Stimulated activated CD4-positive, alpha-beta T cell treated with anti-CD3 and anti-CD28 coated beads, TNF-alpha, amount 100 ng/mL, for 1 hour (primary cell): ENCODE measurements at places on chromosomes 1 and 21.

DNA sequence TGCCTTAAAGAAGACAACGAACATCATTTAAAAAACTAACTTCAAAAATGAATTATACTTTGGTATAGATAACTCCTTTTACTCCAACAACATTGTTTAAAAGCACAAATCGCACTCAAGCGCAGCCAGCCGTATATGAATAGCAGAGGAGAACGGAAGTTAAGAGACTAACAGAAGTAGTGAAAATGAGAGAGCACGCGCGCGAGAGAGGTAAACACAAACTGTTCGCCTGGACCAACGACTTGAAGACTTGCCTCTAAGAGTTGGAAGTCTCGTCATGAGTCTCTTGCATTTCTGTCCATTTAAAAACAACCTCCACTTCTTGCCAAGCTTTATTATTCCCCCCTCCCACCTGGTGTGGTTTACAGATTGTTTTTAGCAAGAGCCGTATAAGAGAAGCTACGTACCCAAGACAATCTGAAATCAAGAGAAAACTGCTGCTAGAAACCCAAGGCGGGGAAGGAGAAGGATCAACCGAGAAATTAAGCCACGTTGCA, 479 bp downstream of the SELENOF start:
- DNase-seq = no peak

- DNase-seq = no peak
These were observed 83.5 kb upstream of the HIVEP3 start for GRCh38 chr1:42002220-42002619.

DNA sequence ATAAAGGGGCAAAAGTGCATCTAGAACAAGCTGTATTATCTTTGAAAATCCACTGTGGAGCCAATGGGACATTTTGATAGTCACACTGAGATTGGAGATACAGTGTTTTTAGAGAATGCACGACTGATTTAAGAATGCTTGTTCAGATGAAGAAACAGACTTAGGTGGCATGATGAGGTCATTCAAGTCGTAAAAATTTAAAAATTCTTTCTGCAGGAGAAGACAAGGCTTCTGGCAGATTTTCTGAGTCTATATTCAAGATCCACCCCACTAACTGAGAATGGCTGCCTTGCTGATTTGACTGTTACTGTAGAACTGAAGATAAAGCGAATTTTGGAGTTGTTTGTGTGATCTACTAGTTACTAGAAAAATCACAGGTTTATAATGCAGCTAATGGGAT, 310.6 kb downstream of the LRRC7 start:
- DNase-seq = no peak

GRCh38 chr1:162878000-162878596, 17.1 kb upstream of the CCDC190 start:
- DNase-seq = no peak

GRCh38 chr1:72837781-72838180, 555.4 kb upstream of the NEGR1 start:
- no peak for DNase-seq

DNA sequence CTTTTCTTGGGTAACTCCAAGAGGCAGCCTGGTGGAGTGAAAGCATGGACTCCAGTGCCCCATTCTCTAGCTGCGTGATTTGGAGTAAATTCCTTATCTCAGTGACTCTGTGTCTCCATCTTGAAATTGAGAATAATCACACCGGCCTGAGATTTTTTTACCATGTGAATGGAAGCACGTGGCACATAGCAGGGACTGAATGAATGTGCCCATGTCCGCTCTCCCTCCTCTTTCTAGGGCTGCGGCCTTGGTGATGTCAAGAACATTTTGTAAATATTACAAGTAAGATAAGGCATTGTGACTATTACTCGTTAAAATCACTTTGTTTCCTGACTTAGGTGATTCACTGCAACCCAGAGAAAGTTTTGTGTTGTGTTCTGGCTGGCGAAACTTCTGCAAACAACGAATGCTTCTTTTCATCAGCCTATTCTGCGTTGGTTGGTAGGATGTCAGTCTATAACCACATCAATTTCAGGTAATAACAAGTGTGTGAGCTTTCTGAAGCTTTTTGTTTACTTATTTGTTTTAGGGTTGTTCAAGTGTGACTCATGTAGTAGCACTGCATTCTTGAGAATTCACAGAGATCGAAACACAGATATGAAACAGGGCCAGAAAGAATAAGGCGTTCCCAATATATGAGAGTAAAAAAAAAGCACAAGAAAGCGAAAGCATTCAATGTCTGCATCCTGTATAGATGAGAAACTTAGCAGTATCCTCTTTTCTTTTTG, 135.7 kb upstream of the SLC45A1 start:
- no peak for DNase-seq

- DNase-seq = no peak
These were observed 156.1 kb upstream of the IVNS1ABP start for GRCh38 chr1:185473186-185473585.

- no peak for DNase-seq
These were observed 27.5 kb downstream of the SERTAD4 start for GRCh38 chr1:210260096-210260495.

DNA sequence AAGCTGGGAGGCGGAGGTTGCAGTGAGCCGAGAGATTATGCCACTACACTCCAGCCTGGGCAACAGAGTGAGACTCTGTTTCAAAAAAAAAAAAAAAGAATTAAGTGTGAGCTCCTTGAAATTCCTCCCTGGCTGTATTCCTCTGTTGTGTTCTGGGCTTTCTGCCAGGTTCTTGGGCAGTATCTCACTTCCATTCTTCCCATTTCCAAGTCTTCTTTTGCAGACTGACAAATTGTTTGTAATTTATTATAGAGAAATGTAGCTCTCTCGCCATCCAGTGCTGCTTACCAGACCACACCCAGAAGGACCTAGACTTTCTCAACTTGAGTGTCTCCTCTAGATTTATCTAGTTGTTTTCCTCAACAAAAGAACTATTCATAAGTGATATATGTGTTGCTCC, 105.0 kb upstream of the ADGRL2 start:
- DNase-seq = no peak

- no peak for DNase-seq
These were observed 104.6 kb downstream of the DISP1 start for GRCh38 chr1:222919478-222919865.

DNA sequence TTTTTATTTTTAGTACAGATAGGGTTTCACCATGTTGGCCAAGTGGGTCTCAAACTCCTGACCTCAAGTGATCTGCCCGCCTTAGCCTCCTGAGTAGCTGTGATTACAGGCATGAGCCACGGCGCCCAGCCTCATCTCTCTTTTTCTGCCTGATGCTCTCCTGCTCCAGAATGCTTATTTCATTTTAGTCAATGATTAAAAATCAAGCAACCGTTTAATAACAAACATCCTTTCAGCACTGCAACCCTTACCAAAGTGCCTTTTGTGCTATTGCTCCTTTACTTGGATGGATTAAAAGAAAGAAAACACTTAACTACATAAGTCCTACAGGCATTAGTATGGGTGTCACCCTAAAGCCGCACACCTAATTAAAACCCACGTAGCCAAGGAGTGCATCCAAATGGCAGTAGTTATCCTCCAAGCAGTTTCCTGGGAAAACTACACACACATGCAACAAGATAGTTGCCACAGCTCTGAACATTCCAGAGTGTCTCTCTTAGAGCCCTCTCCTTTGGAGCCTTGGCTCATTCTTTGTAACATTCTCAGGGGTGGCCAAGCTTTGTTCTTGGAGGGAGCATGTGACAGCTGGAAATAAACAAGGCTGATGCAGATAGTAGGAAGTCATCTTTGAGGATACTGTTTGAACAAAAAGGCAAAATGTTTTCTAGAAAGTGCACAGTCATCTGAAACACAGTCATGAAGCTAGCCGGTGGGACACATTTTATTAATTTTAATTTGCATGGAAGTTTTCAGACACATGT, 51.2 kb downstream of the KCNJ15 start:
- DNase-seq = no peak

- DNase-seq = no peak
These were observed 35.9 kb downstream of the FCER1A start for GRCh38 chr1:159338018-159338417.

GRCh38 chr1:17661546-17662157, 93.5 kb upstream of the ACTL8 start:
- DNase-seq = peak; percentile 6

GRCh38 chr1:239308701-239309333, 77.6 kb upstream of the CHRM3 start:
- DNase-seq = no peak

DNA sequence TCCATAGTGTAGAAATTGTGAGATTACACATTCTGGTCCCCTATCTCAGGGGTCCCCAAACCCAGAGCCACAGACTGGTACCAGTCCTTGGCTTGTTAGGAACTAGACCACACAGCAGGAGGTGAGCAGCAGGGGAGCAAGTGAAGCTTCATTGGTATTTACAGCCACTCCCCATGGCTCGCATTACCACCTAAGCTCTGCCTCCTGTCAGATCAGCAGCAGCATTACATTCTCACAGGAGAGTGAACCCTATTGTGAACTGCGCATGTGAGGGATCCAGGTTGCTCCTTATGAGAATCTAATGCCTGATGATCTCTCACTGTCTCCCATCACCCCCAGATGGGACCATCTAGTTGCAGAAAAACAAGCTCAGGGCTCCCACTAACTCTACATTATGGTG, 229.7 kb upstream of the IRF2BP2 start:
- DNase-seq = no peak

GRCh38 chr1:100038660-100039287, 69.0 kb downstream of the SLC35A3 start:
- DNase-seq = peak; percentile 33

DNA sequence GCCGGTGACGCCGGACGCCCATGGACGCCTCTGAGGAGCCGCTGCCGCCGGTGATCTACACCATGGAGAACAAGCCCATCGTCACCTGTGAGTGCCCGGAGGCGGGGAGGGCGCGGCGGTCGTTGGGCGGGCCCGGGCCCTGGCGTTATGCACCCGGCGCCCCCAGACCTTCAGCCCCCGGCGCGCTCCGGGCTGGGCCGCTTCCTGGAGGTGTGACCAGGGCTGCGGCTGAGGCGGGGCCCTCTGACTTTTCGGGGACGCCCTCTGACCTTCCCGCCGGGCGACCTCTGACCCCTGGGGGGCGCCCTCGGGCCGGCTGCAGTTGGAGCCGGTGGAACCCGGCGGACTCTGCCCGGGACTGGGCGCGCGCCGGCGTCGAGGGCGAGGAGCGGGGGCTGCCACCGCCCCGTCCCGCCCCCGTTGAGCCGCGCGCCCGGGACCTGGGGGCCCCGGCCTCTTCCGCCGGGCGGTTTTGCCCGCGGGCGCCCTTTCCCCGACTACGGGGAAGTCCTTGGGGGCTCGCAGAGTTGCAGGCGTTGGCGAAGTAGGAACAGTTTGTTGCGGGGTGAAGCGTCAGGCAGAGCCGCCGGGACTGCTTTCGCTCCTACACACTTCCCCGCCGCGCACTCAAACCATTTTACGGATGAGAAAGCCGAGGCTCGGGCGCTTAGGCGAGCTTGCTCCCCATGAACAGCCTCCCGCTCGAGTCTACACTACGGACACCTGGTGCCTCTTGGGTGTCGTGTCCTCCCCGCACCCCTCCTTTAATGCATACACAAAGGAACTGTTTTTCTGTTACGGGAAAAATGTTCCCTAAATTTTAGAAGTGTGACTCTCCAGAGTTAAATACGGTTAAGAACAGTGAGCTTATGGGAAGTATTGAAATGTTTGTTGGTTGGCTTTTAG, 618 bp downstream of the TRAPPC10 start:
- peak; percentile 45 for DNase-seq

GRCh38 chr21:15667819-15668218, 62.0 kb upstream of the USP25 start:
- DNase-seq = no peak

GRCh38 chr1:246448373-246448772, 58.7 kb downstream of the SMYD3 start:
- DNase-seq = no peak

DNA sequence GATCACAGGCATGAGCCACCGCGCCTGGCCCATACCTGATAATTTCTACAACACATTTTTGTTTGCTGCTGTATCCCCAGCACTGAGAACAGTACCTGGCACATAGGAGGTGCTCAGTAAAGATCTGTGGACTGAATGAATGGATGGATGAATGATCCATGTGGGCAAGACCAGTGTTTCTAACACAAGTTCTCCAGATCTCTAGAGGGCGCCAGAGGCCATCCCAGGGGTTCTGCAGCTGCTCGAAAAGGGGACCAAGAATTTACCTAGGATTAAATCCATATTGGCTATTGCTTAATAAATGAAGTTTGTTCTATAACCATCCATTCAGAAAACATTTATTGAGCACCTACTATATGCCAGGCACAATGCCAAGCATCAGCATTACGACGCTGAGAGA, 167.7 kb downstream of the ACTL8 start:
- DNase-seq = no peak

- no peak for DNase-seq
These were observed 142.6 kb downstream of the ZNF644 start for GRCh38 chr1:90879281-90879680.

- no peak for DNase-seq
These were observed 163.6 kb upstream of the C1orf21 start for GRCh38 chr1:184223216-184223615.

- peak; percentile 25 for DNase-seq
These were observed 32.1 kb downstream of the TGFB2 start for GRCh38 chr1:218377143-218377660.

GRCh38 chr21:14356746-14357145, 26.2 kb downstream of the HSPA13 start:
- no peak for DNase-seq

DNA sequence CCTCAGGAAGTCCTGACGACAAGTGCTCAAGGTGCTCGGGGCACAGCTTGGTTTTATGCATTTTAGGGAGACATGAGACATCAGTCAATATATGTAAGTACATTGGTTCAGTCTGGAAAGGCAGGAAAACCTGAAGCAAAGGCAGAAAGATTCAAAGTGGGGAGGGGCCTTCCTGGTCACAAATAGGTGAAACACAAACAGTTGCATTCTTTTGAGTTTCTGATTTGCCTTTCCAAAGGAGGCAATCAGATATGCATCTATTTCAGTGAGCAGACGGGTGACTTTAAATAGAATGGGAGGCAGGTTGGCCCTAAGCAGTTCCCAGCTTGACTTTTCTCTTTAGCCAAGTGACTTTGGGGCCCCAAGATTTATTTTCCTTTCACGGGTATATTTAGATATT, 8.9 kb upstream of the RNF187 start:
- DNase-seq = no peak

GRCh38 chr1:94727846-94728715, 92.1 kb upstream of the SLC44A3 start:
- DNase-seq = no peak
